T1000 (cell line): ENCODE measurements at places on chromosomes 11 and 22.
A peak's percentile ranks its signal among the peaks of the same experiment; 100 is the strongest.

DNA sequence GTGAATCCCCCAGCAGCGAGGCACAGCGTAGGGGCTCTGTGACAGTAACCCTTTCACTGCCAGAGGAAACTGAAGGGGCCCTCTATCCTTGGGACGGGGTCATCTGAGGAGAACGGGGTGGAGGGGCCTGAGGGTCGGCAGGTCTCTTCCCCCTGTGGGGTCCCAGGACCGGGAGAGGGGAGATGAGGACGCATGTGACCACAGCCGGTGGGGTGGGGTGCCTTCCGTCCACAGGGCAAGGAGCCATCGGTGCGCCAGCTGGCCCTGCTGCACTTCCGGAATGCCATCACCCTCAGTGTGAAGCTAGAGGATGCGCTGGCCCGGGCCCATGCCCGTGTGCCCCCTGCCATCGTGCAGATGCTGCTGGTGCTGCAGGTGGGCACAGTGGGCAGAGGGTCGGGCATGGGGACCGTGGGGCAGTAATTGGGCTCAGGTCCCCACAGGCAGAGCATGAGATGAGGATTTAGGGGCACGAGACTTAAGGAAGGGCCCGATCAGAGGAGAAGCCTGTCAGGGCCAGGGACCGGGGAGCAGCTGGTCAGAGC is 20.3 kb upstream of the ARHGAP8 start:
- DNase-seq = no peak

DNA sequence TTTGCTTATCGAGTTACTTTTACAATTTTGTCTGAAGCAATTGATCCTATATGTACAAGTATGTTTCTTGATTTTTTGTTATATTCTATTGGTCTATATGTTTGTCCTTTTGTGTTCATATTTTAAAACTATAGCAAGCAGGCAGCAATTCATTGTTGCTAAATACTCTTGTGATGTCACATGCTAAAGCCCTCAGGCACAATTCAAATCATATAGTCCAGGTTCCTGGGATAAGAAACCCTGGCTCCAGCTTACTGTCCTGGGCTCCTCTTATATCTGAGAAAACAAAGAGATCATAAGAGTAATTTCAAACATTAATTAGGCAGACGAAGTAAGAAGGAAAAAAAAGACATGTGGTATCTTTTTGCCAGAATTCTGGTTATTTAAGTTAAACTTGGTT is 6.6 kb upstream of the CCDC83 start:
- no peak for DNase-seq

GRCh38 chr11:35539781-35540281 is 14.4 kb upstream of the PAMR1 start:
- peak; percentile 63 for DNase-seq

DNA sequence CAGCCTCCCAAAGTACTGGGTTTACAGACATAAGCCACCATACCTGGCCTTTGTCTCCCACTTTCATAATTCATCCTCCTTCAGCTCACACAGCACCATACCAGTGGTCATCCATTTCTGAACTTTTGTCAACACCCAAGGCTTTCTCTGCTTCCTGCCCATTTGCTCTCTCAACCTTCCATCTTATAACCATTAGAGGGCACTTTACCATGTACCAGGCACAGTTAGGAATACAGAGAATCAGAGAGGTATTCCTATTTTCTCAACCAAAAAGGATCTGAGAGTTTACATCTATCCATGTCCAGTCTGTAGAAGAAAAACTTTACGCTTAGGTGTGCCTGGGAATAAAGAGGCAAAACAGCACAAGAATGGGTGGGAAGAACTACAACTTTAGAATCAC is 397.6 kb downstream of the BUD13 start:
- DNase-seq = no peak

- DNase-seq = no peak
These were observed 240.8 kb upstream of the MPPED2 start for GRCh38 chr11:30826911-30827310.

DNA sequence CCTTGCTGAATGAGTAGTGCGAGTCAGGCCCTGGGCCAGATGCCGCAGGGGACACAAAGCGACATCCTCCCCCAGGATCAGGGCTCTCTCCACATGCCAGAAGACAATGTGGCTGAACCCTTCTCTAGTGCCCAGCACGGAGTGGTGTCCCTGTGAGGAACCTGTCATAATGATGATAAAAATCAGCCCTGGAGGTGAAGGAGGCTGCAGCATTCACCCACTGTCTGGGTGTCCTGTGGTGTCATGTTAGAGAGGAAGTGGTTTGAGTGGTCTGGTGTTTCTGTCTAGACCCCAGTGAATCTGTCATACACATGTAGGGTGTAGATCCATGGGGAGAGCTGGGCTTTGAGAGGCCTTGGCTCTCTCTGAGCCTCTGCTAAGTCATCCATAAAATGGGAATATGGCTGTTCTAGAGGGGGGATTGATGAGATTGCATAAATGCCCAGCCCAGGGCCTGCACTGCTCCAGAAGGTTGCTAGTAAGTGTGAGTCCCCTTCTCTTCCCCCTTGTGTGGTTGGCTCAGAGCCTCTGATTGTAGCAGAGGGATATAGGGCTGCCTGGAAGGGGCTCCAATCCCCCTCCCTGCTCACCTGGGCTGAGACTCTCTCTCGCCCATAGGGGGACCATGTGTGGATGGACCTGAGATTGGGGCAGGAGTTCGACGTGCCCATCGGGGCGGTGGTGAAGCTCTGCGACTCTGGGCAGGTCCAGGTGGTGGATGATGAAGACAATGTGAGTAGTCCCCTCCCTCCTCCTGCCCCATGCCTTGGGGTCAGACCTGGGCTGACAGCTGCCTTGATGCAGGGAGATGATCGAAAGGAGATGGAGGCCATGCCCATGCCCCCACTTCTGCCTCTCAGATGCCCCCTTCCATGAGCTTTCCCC is 14.3 kb downstream of the MYO7A start:
- no peak for DNase-seq

- no peak for DNase-seq
These were observed 9.9 kb downstream of the LSP1 start for GRCh38 chr11:1862588-1863351.

GRCh38 chr22:43428005-43428485 is 16.2 kb downstream of the MPPED1 start:
- no peak for DNase-seq

GRCh38 chr11:56160217-56160616 is at the start of gene OR8K5:
TSS of gene OR8K5 (minus strand) at chr11:56160317. CDS start at chr11:56160317, 0 bp downstream.
- DNase-seq = no peak

DNA sequence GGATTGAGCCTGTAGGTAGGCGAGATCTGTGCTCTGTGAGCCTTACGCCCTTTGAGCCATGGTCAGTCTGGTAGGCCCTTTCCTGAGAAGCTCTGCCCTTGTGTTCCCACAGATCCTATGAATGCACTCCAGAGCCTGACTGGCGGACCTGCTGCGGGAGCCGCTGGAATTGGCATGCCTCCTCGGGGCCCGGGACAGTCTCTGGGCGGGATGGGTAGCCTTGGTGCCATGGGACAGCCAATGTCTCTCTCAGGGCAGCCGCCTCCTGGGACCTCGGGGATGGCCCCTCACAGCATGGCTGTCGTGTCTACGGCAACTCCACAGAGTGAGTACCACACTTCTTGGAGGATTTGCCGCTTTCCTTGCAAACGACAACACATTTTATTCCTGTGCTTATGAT is 47.4 kb downstream of the MED15 start:
- DNase-seq = no peak

DNA sequence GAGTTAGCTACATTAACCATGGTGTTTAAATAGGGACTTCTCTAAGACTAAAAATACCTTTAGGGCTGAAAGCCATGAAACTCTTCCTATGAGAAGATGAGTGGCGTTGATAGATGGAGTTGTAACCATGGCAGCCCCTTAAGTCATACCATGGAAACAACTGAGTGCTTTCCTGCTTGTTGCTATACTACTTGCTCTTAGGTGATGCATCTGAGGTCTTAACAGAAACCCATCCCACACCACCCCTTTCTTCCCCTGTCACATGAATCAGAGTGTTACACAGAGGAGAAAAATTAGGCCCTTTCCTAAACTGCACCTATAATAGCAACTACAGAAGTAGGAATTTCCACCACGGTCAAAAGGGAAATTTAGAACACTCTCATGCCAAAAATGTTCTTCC is 64.3 kb upstream of the ZC3H12C start:
- no peak for DNase-seq

DNA sequence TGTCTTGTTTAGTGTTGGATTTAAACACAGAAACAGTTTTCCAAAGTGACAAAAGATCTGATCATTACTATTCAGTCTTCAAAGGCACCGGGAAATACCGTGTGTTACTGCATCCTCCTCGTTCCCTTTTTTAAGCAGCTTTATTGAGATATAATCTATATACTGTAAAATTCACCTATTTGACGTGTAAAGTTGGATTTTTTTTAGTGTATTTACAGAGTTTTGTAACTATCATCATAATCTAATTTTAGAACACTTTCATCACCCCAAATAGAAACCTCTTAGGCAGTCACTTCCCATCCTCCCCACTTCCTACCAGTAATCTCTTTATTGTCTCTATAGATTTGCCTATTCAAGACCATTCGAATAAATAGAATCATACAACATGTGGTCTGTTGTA is 1.4 kb downstream of the ANO5 start:
- no peak for DNase-seq

DNA sequence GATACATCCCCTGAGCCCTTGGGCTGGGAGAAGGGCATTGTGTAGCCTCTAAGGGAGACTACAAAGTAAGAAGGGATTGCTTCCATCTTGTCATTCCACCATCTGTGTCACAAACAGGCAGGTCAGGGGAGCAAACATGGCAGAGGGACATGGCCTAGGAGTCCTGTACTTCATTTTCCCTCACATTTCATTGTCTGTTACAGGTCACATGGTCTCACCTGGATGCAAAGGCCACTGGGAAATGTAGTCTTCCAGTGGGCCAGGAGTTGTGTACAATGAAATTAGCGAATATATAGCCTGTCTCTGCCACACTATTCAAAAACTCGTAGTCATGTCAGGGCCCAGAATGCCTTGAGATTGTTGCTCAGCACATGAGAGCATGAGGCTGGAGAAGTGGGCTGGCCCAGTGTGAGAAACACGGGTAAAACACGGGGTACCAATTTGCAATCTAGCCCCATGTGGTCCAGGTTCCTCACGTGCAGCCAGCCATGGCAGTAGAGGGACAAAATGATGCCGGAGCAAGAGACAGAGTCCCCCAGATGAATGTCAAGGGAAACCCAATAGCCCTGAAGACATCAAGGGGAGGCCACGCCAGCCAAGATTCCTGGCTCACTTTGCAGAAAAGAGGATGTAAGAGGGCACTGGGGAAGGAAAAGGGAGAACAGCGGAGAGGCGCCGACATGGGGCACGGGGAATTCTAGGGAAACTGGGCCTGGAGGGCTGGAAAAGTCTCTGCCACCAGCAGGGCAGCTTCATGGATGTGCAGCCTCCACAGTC is 47.7 kb upstream of the EMID1 start:
- no peak for DNase-seq

DNA sequence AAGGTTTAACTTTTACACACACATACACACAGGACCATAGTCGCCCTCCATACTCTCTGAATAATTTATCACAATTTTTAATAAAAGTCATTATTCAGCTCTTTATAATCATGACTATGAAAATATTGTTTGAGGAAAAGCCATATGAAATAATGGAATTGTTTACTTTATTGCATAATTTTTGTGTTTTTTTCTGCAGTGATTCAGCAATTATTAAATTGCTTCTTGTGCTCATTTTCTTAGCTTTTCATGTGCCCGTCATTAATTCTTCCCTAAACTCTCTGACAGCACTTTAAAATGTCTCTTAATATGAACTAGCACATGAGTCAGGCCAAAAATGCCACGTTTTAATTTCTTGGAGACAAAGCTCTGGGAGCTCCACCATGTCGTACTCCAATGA is 77.5 kb upstream of the ALX4 start:
- DNase-seq = no peak

- DNase-seq = no peak
These were observed 2.5 kb upstream of the POGLUT3 start for GRCh38 chr11:108500721-108501120.

DNA sequence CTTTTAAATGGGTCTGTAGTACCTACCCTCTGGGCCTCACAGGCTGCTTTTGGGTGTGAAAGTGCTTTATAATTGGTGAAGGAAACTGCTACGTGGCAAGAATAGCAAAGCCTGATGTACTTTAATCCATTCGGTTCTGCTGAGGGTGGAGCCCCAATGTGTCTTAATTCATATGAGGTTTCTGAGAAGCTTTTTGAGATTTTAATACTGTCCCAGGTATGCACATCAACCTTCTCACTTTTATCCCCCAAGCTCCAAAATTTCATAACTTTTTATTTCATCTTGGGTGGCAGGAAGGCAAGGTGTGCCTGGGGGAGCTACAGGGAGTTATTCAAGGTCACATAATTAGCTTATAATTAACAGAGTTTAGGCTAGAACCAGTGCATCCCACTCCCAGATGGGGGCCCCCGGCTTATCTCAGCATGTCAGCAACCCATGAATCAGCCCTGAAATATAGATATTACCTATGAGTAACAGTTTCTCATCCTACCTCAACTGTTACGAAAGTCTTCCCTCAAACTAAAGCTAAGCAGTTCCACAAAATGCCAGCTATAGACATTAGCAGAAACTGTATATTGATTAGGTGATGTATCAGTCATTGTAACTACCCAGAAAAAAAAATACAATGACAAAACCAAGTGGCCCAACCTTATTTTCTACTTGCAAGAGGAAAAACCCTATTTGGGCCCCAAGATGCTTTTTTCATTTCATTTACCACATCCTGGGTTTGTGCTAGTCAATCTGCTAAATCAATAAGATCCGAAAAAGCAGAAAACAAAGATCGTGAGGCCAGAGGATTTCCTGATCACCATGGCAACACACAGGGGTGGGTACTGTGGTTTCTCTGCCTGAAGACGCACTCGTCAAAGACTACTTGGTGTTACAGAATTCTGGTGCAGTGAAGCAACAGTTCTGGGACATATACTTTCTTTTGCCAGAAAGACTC is 26.7 kb downstream of the CD44 start:
- DNase-seq = no peak

DNA sequence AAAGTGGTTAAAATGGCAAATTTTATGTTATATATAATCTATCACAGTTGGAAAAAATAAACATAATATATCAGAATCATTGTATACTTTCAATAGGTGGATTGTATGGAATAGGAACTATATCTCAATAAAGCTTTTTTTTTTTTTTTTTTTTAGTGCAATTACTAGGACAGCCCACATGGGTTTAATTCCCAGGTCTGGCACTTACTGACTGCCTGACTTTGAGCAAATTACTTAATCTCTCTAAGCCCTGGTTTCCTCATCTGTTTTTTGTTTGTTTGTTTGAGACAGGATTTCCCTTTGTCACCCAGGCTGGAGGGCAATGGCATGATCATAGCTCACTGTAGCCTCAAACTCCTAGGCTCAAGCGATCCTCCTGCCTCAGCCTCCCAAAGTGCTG is 26.1 kb upstream of the BAIAP2L2 start:
- no peak for DNase-seq
